ENCODE measurements at places on chromosomes 1 and 21.

DNA sequence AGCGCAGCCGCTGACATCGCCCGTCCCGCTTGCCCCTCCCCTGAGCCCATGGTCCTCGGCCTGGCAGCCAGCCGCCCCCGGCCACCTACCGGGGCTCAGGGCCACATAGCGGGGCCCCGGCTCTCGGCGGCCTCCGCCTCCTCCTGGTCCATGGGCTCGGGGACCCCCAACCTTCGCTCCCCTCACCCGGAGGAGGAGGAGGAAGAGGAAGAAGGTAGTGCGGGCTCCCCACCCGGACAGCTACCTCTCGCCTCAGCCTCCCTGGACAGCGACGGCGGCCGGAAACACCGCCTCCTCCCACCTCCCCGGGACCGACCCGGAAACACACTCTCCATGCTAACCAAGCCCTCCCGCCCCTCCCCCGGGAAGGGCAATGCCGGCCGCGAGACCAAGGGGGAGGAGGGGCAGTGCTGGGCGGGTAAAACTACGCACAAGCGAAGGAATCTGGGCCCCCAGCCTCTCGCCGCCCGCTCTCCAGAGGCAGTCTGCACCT is at the start of gene KIAA0319L:
Gene KIAA0319L (minus strand): TSS at position 286 of the 493 bp plus-strand sequence. CDS start 2,912 bp downstream, outside the sequence.
- no peak for DNase-seq

- no peak for DNase-seq
Observed at GRCh38 chr1:173241528-173242347, 34.6 kb upstream of the TNFSF4 start.

DNA sequence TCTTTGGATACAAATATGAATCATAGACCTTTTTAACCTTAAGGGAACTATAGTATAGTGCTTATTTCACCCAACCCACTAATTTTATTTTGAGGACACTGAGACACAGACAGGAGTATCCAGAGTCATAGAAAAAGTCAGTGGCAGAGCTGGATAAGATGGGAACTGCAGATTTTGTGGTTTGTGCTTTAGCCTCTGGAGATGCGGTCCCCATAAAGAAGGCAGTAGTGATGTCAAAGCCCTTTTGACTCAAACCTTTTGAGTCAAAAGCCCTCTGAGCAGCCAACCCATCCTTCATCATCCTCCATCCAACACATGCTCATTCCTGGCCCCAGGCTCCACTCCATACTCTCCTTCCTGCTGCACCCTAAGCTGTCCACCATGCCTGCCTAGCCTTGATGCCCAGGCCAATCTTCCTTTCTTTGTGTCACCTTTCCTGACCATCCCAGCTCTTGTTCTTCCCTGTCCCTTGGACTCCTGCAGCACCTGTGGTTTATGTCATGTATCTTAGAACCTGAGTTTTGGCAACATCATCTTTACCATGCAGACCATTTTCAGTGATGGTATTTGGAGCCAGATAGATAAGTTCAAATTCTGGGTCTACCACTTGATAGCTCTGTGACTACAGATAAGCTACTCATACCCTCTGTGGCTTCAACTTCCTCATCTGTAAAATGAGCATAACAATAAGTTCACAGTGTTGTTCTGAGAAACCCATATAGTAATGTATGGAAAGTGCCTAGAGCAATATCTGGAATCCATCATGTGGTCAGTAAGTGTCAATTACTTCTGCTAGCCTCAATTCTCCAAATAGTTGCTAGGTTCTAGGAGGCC is 20.1 kb downstream of the SLAMF1 start:
- no peak for DNase-seq

DNA sequence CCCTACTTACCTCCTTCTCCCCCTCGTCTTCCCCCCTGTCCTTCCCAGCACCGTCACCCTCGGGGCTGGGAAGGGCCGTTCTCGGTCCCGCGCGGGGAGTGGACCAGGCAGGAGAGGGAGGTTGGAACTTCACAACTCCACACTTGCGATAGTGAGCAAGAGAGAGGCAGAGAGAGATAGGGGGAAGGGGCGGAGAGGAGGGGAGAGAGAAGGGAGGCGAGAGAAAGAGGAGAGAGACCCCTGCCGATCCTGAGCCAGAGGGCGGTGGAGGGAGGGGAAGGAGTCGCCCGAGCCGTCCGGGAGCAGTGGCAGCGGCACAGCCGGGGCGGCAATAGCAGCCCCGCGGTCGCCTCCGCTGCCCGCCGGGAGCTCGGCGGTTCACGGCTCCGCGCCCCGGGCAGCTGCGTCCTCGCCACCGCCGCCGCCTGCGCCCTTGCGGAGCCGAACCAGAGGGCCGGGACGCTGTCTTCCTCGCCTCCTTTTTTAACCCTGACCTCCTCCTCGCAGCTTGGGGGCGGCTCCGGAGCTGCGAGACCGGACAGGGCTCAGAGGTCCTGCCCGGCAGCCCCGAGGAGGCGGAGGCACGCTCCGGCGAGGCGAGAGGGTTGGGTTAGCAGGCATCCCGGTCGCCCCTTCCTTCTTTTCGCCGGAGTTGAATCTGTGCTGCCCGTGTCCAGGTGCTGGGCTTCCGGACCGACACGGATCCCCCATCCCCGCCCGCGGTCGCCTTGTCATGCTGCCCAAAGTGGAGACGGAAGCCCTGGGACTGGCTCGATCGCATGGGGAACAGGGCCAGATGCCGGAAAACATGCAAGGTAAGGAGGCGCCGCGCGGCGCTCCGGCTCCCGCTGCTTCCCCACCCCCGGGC is 11.7 kb downstream of the NR5A2 start:
- no peak for DNase-seq

DNA sequence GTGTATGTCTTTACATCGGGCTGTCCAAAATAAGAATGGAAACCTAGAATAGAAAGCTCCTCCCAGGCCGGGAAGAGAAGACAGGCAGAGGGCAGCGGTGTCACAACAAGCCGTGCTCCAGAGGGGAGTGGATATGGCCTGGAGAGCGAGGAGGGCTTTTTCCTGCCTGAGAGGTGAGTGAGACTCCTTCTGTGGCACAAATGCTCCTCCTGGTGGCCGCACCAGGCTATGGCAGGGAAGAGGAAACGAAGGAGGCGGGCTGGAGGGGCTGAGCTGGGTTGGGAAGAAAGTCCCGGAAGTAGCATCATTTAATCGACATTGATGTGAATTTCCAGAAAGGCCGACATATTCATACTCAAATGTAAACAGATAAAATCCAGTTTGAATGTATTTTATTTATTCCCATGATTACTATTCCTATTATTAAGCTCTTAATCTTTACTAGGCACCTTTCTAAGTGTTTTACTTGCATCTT is 54.7 kb downstream of the MEF2D start:
- peak; percentile 71 for DNase-seq

- no peak for DNase-seq
Observed at GRCh38 chr1:97837161-97837560, 83.7 kb downstream of the DPYD start.

- no peak for DNase-seq
Observed at GRCh38 chr1:197976368-197976767, 59.2 kb downstream of the LHX9 start.

- DNase-seq: no peak
Observed at GRCh38 chr1:18572022-18572880, 58.4 kb upstream of the PAX7 start.
